Daoy (cell line): ENCODE measurements at places on chromosomes 11 and 22. TPM values are rescaled to one million over a fixed set of nuclear protein-coding genes. Genes with fewer than 3 reads are reported as not detected.

The USH1C gene
- total RNA-seq, result not detected in 2 replicates

The KIRREL3 gene
- 2.4 and 4.1 TPM in 2 replicates for total RNA-seq

The CLMP gene
- 20.8 and 29.1 TPM in 2 replicates for total RNA-seq

The API5 gene
- 81.3 and 115 TPM in 2 replicates for total RNA-seq

The APOA4 gene
- total RNA-seq, result not detected in 2 replicates

The RAG1 gene
- total RNA-seq, result 0.18 and 0.29 TPM in 2 replicates

The TMEM86A gene
- total RNA-seq, result 0.40 and 0.65 TPM in 2 replicates

The OR6T1 gene
- not detected in 2 replicates for total RNA-seq

The GAL gene
- total RNA-seq, result 5.1 and 8.3 TPM in 2 replicates

- DNase-seq, result peak; percentile 68
Observed at GRCh38 chr22:32684822-32685187, 116.7 kb upstream of the TIMP3 start.

DNA sequence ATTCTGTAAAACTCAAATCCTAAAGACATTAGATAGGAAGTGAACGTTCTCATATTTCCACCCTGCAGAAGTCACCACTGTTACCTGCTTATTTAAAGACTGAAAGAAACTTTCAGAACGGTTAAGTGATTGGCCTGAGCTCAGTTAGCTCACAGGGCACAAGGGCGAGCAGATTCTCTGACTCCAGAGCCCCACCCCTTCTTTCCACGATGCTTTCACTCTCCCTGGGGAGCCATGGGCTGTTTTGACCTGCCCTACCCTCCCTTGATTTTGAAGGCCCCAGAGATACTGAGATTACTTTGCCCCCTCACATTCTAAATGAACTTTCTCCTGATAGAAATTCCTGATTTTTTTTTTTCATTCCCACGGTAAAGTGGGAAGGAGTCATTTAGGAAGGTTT lies 33.9 kb downstream of the ARHGAP1 start:
- no peak for DNase-seq

- no peak for DNase-seq
Observed at GRCh38 chr22:36153501-36154422, 6.8 kb downstream of the APOL3 start.

DNA sequence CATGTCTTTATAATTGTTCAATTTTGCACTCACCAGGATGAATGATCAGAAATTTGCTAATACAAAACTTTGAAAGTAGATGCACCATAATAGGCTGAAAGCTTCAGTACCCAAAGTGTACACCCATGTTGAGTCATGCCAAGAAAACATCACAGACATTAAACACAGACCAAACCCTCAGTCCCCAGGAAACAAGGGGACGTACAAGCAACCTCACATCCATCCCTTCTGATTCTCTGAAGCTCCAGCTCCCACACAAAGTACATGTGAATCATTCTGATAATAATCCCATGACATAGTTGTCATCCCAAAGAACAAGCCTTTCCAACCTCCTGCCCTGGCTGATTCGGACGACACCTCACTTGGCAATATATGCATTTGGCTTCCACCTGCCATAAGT lies 183.8 kb downstream of the SNX19 start:
- no peak for DNase-seq

DNA sequence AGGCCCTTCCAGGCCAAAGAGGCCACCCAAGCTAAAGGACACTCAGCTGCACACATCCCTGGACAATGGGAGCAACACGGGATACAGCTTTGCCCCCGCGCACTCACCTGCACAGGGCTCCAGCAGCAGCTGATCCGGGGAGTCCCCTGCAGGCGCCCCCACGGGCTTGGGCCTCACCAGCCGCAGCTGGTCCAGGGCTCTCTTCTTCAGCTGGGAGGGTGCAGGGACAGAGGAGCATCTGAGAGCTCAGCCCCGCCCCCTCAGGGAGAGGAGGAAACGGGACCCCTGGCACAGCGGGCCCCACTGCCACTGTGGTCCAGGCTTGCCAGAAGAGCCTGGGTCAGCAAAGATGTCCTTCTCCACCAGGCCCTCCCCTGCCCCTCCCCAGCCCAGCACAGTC lies 7.8 kb upstream of the MFNG start:
- DNase-seq, result no peak

DNA sequence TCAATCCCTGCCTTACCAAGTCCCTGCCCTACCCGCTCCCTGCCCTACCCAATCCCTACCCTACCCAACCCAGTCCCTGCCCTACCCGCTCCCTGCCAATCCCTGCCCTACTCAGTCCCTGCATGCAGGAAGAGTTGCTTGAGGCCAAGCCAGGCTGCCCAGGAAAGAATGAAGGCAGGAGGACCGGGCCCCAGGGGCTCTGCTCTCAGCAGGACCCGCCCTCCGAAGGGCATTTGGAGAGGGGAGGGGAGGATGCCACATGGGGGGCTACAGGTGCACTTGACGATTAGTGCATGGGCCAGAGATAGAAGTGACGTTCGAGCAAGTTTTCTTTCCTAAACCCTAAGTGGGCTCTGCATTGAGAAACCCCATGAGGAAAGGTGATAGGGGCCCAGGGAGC lies 581.2 kb downstream of the TBC1D22A start:
- no peak for DNase-seq

GRCh38 chr11:33214187-33214586 lies 43.0 kb upstream of the HIPK3 start:
- DNase-seq, result no peak

GRCh38 chr11:5280582-5281102 lies 10.9 kb upstream of the HBE1 start:
- peak; percentile 93 for DNase-seq

DNA sequence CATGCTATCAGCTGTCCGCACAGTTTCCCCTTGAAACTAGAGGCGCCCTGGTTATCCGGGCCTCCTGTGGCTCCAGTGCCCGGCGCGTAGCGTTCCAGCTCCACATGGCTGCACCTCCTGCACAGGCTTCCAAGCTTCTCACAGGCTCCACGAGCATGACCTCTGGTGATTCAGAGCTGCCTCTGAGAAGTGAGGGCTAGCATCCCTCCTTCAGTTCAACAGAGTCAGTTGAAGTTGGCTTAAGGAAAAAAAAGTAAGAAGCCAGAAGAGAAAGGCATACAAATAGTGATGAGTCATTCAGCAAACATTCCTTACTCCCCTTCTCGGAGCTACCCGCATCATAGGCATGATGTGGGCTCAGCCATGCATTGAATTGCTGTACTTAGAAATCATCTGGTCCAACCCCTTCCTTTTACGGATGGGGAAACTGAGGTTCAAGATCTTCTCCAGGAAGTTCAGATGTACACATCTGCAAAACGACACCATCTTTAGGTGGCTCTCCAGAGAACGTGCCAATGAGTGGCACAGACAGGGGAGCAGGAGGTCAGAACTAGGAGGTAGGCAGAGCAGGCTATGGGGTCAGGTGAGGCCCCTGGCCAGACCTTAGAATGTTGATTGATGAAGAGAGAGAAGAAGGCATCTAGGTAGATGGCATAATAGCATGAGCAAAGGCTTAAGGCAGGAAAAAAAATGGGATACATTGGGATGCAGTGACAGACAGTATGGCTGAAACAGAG lies 216.3 kb upstream of the TBCEL start:
- peak; percentile 82 for DNase-seq

GRCh38 chr11:81345609-81346008 lies 1388.1 kb downstream of the FAM181B start:
- no peak for DNase-seq

DNA sequence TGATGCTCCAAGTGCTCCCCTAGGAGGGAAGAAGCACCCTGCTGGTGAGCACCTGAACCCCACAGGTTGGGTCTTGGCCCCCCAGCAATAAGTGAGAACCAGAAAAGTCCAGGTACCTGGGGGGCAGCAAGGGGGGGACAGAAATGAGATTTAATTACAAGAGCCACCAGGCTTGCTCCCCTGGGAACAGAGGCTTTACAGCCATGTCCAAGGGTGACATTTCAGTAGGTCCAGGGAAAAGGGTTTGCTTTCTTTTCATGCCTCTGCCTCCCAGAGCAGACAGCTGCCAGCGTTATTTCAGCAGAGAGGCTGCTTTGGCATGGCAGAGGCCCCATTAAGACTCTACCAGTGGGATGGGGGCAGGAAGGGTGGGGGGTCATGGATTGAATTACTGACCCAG lies 437.7 kb downstream of the BUD13 start:
- DNase-seq, result no peak

- DNase-seq, result no peak
Observed at GRCh38 chr11:119489087-119489486, 66.1 kb upstream of the THY1 start.

DNA sequence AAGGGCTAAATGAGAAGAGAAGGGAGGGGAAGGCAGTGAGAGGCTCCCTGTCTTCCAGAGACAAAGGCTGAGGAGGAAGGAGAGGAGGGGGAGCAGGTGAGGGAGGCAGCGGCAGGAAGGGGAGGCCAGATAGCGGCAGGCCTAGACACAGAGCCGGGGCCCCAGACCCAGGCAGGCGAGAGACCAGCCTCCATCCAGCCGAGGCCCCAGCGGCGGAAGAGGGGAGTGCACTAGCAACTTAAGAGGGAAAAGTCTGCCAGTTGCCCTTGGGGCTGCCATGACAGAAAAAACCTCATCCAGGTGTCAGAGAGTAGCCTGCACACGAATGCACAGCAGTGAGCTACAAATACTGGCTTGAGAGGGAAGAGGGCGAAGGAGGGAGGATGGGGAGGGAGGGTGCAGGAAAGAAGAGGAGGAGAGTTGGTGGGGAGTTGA lies 46.7 kb downstream of the IGLL1 start:
- peak; percentile 23 for DNase-seq

DNA sequence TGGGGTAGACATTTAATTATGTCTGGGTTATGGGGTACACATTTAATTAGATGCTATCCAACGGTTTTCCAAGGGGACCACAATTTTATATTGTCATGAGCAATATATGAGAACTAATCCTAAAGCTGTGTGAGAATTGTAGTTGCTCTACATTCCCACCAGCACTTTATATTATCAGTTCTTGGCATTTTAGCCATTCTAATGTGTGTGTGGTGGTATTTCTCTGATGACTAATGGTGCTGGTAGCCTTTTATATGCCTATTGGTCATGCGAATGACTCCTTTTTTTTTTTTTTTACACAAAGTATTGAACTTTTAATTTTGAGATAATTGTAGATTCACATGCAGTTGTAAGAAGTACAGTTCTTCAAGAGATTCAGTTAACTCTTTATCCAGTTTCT lies 26.2 kb downstream of the TMEM135 start:
- no peak for DNase-seq

DNA sequence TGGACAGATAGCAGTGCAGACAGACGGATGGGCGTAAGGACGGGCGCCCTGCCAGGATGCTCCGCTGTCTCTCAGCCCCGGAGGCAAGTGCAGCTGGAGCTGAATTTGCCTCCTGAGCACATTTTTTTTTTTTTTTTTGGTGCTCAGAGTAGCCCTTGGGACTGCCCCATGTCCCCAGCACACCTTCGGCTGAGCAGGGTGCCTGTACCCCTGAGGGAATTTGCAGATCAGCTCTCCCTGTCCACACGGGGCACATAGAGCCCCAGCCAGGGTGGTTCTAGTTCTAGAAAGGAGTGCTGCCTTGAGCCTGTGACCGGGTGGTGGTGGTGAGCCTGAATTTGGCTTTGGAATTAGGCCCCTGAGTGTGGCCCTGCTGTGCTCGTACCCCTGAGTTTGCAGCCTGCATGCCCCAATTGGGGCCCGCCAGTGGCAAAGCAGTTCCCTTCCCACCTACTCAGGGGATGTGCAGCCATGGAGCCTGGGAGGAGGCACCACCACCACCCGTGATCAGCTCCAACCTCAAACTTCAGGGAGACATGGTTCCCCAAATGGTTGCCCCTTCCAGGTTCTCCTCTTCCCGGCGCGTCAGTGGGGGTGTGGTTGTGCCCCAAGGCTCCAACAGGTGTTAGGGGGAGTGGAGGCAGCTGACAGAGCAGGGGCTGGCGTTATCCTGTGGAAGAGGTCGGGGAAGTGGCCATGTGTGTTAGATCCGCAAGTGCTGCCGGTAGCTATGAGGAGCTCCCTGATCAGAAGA lies 1232.7 kb downstream of the BRD1 start:
- DNase-seq, result no peak
